ENCODE measurements at places on chromosomes 6 and 20.

DNA sequence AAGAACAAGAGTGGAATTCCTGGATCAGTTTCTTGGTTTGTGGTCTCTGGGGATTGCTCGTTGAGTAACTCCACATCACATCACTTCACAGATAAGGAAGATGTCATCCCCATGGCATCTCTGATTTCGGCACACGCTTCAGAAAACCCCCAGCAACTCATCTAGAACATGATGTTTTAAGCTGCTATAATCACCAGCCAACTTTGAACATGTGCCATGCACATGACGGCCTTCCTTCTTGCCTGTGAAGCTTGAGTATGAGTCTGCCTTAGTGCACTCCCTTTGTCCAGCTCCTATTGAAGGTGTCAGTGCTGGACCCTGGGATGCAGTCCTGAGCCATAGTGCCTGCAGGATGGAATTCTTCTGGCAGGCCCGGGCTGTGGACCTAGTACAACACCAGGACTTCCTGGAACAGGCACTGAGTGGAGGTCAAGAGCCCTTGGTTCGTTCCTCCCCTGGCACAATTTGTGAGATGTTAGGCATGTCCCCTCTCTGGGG, 231.5 kb upstream of the SUPT3H start:
- DNase-seq: no peak

DNA sequence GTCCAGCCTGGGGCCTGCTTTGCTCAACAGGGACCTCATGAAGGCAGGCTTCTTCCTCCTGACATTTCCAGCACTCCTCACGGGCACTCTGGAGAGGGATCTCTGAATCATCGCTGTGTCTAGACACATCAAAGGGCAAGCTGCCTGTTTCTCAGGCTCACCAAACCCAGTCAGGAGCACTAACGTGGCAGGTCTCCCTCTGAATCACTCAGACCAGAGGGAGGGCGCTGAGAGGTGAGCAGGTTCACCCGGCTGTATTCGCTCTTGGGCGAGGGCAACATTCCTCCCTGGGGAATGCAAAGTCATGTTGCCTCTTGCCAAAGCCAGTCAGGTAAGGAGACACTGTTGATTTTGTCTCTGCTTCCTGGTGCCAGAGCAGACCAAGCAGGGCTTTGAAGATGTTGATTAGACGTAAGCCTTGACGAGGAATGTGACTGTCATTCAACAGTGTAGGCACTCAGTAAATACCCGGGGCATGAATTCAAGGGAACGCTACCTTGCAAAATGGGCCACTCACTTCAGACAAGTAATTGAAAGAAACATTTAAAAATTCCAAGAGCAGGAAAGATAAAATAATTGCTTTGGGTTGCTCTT, 50.1 kb downstream of the CYP24A1 start:
- DNase-seq: no peak

GRCh38 chr20:59802471-59803221, 130.8 kb downstream of the SYCP2 start:
- no peak for DNase-seq

- DNase-seq: no peak
Measured at GRCh38 chr6:49646130-49646824, 9.6 kb upstream of the RHAG start.

DNA sequence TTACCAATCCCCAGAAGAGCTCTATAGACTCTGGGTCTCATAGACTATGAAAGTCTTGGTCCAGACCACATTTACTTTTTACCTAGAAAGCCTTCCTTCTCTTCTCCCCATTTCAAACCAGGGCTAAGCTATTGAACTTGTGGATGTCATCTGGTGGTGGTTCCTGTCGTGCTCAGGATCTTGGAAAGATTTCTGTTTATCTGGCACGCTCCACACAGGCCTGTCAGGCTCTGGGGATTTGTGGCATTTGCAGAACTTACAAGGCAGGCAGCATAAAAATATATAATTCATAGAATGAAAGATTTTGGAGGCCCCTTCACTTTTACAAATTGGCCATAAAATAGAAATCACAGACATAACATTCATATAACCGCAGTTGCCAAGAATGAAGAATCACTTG, 188.1 kb downstream of the UST start:
- no peak for DNase-seq

DNA sequence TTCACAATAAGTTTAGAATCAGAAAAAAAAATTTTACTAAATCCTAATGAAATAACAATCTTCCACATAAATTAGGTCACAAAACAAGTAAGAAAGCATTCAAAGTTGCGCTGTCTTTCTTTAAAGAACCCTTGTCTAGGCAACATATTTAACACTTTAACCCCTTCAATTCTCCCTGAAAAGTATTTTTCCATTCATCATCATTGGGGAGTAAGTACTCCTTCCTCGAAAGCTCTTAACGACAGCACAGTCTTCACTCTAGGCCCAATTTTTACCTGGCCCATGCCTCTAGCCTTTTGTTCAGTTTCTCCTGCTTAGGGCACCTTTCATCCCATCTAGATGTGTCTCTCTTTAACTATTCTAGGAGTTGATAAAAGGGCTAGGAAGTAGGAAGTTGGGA, 2.6 kb downstream of the TSPYL1 start:
- DNase-seq: no peak

GRCh38 chr6:140372064-140372463, 997.6 kb upstream of the CITED2 start:
- no peak for DNase-seq

DNA sequence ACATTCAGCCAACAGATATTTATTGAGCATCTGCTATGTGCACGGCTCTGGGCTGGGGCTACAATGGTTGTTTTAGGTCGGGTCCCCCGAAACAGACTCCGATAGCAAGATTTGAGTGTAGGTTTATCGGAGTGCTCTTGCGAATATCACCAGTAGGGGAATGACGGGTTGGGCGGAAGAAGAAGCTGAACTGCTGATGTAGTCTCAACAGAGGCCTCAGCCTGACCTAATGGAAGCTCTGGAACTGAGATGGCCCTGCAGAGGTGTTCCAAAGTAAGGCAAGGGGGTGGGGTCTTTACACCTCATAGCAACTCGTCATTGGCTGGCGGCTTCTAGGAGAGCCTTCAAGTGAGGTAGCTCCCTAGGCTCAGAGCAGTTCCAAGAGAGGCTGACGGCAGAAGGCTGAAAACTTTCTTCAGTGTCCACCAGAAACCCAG, 1.1 kb downstream of the L3MBTL1 start:
- DNase-seq: no peak

GRCh38 chr6:53107091-53107490, 41.5 kb downstream of the GCM1 start:
- DNase-seq: no peak

GRCh38 chr6:29723666-29724588, 693 bp downstream of the HLA-F start:
- peak; percentile 72 for DNase-seq

DNA sequence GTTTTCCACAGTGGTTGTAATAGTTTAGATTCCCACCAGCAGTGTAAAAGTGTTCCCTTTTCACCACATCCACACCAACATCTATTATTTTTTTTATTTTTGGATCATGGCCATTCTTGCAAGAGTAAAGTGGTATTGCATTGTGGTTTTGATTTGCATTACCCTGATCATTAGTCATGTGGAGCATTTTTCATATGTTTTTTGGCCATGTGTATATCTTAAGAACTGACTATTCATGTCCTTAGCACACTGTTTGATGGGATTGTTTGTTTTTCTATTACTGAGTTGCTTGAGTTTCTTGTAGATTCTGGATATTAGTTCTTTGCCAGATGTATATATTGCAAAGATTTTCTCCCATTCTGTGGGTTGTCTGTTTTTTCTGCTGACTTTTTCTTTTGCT, 820.1 kb downstream of the TENT5A start:
- DNase-seq: no peak

- no peak for DNase-seq
Measured at GRCh38 chr20:22449188-22449973, 135.0 kb downstream of the FOXA2 start.

GRCh38 chr6:170222498-170223471, 68.1 kb downstream of the DLL1 start:
- DNase-seq: no peak

GRCh38 chr6:95127261-95127660, 450.1 kb upstream of the MANEA start:
- DNase-seq: no peak

DNA sequence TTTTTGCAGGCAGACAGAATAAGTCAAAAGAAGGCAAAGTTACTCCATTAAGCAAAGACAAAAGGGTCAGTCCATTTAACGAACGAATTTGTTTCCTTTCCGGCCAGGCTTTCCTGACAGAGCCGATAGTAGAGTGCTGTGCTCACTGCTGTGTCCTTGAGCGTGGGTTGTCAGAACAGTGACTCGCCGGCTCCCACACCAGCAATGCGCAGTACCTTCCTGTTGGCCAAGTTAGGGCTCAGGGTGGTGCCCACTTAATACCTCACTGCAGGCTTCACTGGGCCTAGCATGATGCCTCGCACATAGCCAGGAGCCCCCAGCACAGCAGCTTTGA, 294.7 kb downstream of the FOXC1 start:
- no peak for DNase-seq

DNA sequence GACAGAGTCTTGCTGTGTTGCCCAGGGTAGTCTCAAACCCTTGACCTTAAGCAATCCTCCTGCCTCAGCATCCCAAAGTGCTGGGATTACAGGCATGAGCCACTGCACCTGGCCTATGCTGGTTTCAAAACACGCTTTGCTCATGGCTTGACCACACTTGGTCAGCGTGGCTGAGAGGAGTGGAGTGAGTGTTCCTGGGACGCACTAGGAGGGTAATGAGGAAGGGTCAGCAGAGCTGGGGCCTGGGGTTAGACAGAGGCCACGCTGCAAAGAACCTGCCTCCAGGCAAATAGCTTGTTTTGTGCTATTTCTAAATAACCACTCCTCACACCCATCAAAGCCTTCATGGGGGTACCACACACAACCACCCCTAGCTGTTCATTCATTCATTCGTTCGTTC, 77.9 kb upstream of the TOX2 start:
- no peak for DNase-seq

GRCh38 chr20:23632711-23633573, 4.8 kb downstream of the CST3 start:
- no peak for DNase-seq

- DNase-seq: no peak
Measured at GRCh38 chr6:44234101-44235025, 11.0 kb downstream of the SLC29A1 start.

DNA sequence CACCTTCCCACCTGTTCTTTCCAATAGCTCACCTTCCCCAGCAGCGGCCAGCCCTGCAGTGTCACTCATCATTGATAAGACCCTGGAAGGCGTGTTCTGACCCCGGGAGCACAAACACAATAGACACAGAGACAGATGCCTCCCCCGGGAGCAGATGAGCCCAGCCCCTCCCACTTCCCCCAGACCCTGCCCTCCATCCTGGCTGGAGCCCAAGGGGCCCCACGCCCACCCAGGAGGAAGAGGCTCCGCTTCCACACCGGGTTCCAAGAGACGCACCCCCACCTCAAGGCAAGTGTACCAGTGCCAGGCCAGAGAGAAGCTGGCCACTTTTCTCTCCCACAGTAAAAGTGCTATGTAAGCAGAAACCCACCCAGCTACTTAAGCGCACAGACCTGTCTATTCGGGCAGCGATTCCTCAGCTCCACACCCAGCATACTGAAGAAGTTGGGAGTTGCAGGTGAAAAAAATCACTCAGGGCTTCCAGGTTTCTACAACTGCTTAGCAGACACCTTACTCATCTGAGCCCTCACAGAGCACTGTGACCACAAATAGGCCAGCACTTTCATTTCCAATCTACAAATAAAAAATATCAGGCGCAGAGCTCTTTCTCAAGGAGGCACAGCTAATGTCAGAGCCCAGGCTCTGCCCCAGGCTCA, 93.4 kb upstream of the NXT1 start:
- no peak for DNase-seq

GRCh38 chr6:19905584-19905983, 68.4 kb downstream of the ID4 start:
- DNase-seq: no peak

- no peak for DNase-seq
Measured at GRCh38 chr6:139926711-139927110, 552.3 kb upstream of the CITED2 start.

DNA sequence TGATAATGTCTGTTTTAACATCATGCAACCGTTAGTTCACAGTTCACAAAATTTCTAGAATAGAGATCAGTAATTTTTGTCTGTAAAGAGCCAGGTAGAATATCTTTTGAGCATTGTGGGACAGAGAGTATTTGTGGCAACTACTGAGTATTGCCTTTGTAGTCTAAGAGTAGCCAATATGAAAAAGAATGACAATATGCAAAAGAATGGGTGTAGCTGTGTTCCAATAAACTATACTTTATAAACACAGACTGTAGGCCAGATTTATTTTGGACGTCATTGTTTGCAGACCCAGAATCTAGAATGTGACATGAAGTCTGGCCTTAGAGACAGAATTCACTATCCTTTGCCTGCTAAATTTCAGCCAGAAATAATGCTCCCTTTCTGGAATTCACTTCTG, 694.1 kb upstream of the MMS22L start:
- no peak for DNase-seq

DNA sequence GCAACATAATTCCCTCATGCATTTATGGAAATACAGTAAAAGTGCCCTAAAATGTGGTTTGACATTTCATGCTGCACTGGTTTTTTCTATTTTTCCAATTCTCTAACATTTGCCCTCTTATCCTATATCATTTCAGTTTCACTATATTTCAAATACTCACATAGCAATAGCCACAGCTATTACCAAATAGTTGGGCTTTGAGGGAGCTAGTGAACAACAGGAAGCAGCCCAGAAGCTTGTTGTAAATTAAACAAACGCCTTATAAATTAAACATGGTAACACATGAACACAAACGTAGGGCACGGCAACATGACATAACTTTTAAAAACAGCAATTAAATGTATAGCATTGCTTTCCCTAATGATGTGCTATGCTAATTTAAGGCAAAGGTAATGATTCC, 469.0 kb downstream of the CDC5L start:
- DNase-seq: no peak

- no peak for DNase-seq
Measured at GRCh38 chr6:36331381-36331780, 5.3 kb downstream of the BNIP5 start.

GRCh38 chr6:33668914-33669313, 42.6 kb downstream of the UQCC2 start:
- peak; percentile 24 for DNase-seq

- DNase-seq: no peak
Measured at GRCh38 chr20:50565871-50566270, 55.7 kb downstream of the PTPN1 start.

DNA sequence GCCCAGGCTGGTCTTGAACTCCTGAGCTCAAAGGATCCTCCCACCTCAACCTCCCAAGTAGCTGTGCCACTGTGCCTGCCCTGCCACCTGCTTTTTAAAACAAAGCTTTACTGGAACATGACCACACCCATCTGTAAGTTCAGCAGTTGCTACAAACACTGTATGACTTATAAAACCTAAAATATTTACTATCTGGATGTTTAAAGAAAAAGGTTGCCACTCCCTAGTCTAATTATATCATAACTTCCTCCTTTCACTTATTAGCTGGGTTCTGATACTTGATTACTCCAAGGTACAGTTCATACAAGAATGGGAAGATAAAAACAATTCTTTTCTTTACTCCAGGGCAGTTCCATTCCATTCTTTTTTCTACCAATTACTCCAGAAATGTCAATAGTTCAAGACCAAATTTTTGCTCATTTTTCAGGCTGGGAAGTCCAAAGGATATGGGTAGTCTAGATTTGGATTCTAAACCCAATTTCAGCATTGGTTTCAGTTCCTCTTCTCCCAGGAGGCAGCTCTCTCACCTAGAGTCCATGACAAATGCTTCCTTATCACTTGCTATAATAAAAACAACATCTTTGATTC, 63.1 kb downstream of the SEC63 start:
- no peak for DNase-seq

All from stimulated activated CD4-positive, alpha-beta T cell treated with anti-CD3 and anti-CD28 coated beads, Interleukin-4, amount 100 ng/mL, for 48 hours (primary cell).